ENCODE measurements at places on chromosomes 2 and 18. TPM values are rescaled to one million over a fixed set of nuclear protein-coding genes. Genes with fewer than 3 reads are reported as not detected.

PCARE gene
- not detected for total RNA-seq

RPL37A gene
- total RNA-seq: 3,339 TPM

- H3K4me3 ChIP-seq: no peak overlapping the region
- no peaks in the 10 kb centered on the region for H3K27me3 ChIP-seq
Observed at GRCh38 chr18:73976433-73976832, 171.2 kb downstream of the FBXO15 start.

GRCh38 chr2:33313039-33313438 is 163.4 kb upstream of the RASGRP3 start:
- no peak overlapping the region for H3K27ac ChIP-seq
- H3K4me3 ChIP-seq: no peak overlapping the region
- no peaks in the 10 kb centered on the region for H3K4me1 ChIP-seq
- DNase-seq: no peak

- H3K4me3 ChIP-seq: no peak overlapping the region
- no peak overlapping the region for H3K27ac ChIP-seq
- no peaks in the 10 kb centered on the region for H3K27me3 ChIP-seq
- DNase-seq: no peak
Observed at GRCh38 chr2:25387876-25388449, 46.2 kb upstream of the DNMT3A start.

Data from neural crest cell (in vitro differentiated cells).